ENCODE measurements at places on chromosomes 5 and 9. TPM values are rescaled to one million over a fixed set of nuclear protein-coding genes. Genes with fewer than 3 reads are reported as not detected.

DNA sequence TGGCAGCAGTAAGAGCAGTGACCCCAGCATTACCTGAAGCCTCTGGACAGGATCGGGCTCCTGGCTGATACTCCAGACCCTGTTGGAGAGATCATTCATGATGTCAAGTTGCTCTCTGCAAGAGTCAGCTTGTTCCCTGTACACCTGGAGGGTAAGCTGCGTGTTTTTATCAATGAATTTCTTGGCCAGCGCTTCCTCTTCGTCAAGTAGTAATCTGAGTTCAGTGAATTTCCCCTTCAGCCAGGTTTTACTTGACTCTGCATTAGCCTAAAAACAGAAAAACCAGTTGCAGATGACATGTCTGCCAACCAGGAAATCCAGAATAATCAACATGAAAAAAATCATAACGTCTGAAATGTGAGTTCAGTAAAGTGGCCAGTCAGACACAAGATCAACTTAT, 19.1 kb downstream of the TRIM14 start:
- no peak for DNase-seq

- DNase-seq, result no peak
Observed at GRCh38 chr5:170640731-170641588, 137.1 kb downstream of the KCNIP1 start.

CA9 gene
- 0.15 TPM for total RNA-seq

DNA sequence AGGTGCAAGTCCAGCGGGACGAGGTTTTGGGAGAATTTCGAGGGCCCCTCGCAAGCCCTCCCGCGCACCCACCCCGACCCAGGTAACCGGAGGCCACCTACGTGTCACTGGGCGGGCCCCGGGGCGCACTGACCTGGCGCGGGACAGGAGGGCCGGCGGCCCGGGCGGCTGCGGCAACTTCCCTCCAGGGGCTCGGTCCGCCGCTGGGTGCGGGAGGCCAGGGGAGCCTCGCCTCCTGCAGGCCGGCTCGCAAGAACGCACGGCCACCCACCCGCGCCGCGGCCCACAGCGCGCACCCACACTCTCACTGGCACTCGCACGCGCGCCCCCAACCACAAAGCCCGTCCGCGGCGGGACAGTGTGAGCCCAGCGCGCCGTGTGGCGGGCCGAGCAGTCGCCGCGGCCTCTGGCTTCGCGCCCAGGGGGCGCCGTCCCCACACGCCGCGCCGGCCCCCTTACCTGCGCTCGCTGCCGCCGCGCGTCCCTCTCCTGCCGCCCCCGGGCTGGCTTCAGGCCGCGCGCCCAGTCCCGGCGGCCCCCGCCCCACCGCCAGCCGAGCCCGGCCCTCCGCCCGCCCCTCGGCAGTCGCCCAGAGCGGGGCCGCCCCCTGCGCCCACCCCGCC, 451 bp downstream of the LPAR1 start:
- no peak for DNase-seq

Data from glomerular endothelial cell (primary cell).